Activated CD4-positive, CD25-positive, alpha-beta regulatory T cell (primary cell): ENCODE measurements at places on chromosomes 12 and 14.

DNA sequence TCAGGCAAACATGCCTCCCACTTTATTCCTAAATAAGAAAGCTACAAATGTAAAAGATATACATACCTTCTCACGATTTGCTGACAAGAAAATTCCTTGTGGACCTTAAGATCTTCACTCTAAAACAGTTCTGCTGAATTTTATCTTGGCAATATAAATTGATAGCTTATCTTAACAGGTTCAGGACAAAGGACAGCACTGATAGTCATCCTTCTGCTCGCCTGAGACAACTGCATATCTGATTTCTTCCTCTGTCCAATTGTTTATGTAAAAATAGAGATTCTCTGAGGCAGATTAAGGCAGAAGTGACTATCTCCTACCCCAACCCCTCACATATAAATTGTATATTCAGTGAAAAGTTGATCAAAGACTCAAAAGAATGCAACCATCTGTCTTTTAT, 44.9 kb downstream of the CAPZA3 start:
- DNase-seq = no peak

- no peak for DNase-seq
Observed at GRCh38 chr12:59570145-59570544, 25.7 kb upstream of the SLC16A7 start.

DNA sequence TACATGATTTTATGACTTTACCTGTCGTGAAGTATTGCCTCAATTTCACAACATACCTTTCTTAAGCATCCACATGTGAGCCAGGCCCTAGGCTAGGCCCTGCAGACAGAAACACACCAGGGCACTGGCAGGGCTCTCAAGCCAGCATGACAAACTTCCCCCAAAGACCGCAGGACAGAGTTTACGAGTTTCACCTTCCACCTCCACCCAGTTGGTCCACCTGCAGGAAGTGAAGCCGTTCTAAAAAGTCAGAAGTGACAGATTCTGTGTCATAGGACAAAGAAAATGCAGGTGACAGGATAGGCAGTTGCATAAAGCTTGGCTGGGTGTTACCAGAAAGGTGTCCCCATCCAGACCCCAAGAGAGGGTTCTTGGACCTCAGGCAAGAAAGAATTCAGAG, 382.3 kb downstream of the PCNX1 start:
- DNase-seq = no peak

DNA sequence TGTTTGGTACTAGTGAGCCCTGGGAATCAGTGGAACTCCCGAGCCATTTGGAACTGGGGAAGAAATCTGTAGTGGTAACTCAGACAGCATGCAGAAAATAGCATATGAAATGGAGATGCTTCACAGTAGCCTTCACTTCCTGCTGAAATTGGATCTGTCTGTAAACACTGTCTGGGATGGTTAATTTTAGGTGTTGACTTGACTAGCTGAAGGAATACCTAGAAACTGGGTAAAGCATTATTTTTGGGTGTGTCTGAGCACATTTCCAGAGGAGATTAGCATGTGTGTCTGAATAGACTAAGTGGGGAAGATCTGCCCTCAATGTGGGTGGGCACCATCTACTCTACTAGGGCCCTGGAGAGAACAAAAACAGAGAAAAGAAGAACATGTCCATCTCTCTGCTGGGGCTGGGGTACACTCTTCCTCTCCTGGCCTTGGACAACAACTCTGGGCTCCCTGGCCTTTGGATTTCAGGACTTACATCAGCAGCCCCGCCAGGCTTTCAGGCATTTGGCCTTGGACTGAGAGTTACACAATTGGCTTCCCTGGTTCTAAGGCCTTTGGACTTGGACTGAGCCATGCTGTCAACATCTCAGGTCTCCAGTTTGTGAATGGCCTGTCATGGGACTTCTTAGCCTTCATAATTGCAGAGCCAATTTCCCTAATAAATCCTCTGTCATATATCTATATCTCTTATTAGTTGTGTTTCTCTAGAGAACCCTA, 14.0 kb upstream of the CRADD start:
- no peak for DNase-seq

DNA sequence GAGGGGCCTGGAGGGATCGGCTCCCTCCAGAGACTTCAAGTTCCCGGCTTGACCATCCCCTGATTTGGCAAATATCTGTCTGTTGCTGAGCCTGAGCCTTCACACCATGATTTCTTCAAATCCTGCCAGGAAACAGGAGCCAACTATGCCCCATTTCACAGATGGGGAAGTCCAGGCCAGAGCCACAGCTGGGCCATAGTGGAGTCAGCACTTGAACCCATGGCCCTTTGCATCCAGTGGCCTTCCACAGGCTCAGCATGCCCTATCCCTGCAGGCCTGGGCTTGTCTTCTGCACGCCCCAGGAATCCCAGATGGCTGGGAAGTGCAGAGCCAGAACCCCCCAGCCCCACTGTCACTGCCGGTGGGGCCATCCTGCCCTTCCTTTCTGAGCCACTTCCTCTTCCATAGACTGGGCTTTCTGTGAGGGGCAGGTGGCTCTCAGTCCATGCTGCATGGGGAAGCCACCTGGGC, 44.9 kb downstream of the CYP46A1 start:
- DNase-seq = no peak
